SW480 (cell line): ENCODE measurements at places on chromosomes 13 and 19.

DNA sequence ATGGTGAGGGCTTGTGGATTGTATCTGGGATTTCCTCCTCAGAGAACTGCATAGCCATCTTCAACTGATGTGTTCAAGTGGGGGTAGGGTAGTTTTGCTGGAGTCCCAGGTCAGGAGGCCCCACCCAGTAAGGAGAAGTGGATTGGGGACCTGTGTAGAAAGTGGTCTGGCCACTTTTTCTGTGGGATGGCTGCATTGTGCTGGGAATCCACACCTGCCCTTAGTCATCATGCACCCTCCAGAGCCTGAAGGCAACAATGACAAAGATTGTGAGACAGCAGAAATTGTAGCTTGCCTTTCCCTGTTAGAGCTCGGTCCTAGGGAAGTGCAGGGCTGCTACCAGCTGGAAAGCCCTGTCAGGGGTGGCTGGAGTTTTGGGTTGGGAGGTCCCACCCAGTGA is 255.4 kb downstream of the NDFIP2 start:
- no peak for DNase-seq

- DNase-seq: no peak
These were observed 529.5 kb downstream of the LIG4 start for GRCh38 chr13:107685876-107686275.

DNA sequence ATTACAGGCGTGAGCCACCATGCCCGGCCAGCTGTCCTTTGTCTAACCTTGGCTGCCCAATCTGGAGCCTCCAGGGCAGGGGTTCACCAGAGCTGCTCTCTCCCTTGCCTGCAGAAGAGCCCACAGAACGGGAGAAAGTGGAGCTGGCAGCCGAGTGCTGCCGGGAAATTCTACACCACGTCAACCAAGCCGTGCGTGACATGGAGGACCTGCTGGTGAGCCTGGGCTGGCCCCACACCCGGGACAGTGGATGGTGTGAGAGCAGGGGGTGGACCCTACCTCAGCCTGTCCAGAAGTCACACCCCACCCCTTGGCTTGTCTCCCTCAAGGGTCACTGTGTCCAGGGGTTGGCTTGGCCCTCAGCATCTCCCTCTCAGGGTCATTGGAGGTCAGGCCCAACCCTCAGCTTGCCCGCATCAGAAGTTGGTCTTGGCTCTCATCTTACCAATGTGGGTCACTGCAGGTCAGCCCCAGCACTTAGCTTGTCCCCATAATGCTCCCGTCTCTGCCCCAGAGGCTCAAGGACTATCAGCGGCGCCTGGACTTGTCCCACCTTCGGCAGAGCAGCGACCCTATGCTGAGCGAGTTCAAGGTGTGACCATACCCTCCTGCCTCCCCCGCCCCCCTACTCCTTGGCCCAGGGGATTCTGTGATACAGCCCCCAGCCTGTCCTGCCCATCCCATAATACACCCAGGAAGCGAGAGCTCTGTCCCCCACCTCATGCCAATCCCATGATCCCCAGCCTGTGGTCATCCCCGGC is 20.4 kb downstream of the ARHGEF1 start:
- no peak for DNase-seq

DNA sequence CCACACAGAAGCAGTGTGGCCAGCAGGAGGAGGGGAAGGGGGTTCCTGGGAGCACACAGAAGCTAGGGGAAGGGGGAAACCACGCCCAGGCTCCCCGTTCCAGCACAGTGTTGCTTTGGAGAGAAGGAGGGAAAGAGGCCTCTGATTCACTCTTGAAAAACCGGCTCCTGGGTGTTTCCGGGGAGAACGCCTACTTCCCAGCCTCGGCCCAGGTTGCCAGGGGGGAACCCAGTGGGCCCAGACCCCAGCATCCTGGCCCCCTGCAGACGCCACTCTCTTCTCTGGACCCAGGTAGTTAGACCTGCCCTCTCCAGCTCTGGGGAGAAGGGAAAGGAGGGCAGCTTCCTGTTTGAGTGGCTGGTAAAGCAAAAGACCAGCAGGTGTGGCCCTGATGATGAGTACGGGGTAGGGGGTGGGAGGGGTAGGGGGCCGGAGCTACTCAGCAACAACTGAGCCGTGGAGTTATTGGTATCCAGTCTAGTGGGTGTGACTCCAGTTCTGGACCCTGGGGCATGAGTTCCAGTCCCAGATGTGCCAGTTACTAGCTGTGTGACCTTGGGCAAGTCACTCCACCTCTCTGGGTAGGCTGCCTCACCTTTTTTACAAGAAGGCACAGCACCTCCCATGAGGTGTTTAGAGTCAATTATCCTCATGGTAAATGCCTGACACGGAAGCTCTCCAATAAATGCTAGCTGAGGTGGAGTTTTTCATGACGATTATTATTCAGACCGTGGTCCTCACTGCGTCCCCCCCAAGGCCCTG is 836 bp downstream of the GIPC1 start:
- no peak for DNase-seq
